AG08395 (cell line): ENCODE measurements at places on chromosomes 11 and 22.

GRCh38 chr11:10742460-10743208 is 8.4 kb upstream of the CTR9 start:
- DNase-seq = peak; percentile 53

DNA sequence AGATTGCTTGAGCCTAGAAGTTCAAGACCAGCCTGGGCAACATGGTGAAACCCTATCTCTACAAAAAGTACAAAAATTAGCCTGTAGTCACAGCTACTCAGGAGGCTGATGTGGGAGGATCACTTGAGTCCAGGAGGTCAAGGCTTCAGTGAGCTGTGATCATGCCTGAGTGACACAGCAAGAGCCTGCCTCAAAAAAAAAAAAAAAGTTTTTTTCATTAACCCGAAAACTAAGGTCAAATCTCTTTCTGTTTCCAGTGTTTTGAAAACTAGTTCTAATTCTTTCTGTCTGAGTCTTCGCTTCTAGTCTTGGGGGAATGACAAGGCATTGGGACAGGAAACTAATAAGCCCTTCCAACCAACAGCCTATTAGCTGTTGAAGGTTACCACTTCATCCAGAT is 57.6 kb downstream of the LIF start:
- DNase-seq = no peak

DNA sequence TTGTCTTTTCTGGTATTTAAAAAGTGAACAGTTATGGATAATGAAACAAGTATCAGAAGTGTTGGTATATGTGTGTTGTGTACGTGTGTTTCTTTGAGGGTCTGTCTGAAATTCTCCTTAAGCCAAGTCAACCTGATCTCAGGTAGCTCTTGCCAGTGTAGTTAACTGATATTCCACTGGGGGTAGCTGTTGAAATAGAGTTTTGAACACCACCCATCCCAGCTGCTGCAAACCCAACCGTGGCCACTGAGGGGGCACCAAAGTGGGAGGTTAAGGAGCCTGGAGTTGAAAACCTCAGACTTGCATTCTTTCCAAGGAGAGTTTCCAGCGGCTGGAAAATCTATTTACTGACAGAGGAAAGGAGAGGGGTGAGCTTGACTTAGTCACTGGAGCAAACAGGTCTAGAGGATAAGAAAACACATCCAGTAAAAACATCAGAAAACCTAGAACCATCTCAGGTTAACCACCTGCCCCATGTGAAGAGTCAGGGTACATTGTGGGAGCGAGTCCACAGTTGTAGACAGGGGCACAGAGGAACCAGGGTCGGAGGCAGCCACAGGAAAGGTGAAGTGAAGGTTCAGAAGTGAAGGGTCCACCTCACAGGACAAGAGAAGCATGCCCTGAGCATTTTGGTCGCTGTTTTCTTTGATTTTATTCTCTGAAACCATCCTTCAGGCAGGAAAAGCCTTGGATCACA is 8.8 kb upstream of the CUL5 start:
- peak; percentile 37 for DNase-seq

DNA sequence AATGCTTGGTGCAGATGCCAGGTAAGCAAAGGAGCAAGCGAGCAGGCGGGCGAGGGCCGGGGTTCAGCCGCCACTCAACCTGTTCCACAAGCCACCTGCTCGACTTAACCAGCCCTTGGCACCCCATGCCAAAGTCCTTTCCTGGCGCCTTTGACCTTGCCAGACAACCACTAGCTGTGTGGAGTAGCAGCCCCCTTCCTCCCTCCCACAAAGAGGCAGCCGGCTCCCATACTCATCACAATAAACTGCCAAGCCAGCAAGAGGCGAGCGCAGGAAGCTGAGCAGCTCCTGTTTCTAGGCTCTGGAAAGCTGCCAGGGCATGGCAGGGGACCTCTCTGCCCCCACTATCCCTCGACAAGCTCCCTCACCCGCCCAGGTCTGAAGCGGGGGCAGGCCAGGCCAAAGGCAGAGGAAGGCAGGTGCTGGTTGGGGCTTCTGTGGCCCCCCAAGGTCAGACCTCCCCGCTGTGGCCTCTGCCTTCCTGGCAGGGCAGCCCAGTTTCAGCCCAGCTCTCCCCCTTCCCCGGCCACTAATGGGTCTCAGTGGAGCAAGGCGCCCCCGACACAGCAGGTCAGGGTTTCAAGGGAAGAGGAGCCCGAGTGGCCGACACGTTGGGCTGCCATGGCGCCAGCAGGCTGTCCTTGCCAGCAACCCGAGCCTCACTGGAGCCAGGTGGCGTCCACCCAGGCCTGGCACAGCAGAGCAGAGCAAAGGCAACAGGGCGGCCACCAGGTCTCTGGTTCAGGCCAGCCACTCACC is 15.3 kb downstream of the MACROD1 start:
- no peak for DNase-seq

DNA sequence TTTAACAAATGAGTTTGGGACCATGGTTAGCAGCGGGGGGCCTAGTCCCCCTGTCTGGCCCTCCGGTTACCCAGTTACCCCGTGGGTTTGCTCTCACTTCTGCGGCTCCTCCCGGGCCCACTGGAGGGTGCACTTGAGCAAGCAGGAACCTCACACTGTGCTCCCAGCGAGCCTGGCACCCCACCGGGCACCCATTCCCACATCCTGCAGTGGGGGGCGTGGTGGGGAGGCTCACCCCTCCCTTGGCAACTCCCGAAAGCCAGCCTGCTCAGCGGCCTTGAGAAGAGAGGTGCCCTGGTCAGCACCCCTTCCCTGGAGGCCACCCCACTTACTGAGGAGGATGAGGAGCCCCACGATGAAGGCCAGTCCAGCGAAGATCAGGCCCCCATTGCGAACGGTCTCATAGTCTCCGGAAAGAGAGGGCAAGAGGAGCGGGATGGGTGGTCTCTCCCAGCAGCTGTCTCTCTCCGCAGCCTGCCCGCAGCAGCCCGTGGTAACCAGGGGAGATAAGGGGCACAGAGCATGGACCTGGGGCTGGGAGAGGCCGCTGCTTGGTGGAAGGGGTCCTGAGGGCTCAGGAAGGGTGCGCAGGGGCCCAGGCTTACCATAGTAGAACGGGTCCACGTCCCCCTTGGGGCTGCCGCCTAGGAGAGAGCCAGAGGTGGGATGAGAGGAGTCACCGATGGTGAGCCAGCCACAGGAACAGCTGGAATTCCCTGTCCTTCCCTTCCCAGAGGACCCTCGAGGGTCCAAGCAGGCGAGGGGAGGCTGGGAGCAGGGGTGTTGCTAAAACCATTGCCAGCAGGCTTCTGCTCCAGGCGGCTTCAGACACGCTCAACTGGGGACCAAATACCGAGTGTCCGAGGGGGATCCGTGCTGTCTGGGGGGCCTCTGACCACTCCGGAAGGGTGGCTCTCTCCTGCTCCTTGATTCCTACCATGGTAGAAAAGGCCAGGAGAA is 2.2 kb downstream of the FXYD2 start:
- DNase-seq = peak; percentile 38

GRCh38 chr11:14539982-14540421 is 19.8 kb upstream of the PSMA1 start:
- DNase-seq = no peak

GRCh38 chr11:81787584-81788049 is 946.0 kb downstream of the FAM181B start:
- no peak for DNase-seq
